ENCODE measurements at places on chromosomes 4 and X.

GRCh38 chr4:184648054-184648312, 1.3 kb downstream of the CASP3 start:
- DNase-seq: no peak

DNA sequence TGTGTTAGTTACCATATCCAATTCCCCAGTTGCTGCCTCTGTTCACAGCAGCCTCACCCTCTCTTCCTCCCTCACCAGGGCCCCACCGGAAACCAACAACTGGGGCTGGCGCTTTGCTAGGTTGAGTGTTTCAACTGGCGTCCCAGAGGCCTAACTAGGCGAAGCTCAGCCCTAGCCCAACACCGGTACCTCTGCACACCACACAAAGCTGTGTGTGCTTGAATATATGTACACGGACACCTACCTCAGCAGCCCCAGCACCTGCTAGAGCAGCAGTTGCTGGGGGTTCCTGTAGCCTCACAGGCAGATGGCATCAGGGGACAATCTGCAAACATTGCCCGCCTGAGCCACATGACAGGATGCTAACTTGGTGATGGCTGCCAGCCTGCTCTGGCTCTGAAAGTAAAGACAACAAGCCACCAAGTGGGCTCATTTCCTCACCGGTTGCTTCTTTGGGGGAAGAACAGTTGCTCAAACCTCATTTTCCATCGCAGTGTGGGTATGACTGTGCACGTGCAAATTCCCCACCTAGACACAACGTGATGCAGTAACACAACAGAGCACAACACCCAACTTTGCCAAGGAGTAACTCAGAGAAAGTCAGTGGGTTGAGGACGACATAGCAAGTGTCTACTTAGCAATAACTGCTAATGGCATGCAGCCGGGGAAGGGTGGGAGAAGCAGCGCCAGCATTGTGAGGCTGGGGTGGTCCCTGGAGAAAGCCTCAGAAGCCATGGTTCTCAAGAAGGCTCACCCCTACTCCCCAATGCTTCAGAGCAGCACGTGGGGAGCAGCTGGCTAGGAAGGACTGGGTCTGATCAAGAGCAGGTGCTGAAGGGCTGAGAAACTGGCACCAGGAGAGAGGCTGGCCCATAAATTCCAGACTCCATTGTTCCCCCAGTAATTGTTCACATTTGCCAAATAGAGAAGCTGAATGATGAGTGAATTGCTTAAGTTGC, 139.5 kb downstream of the SH3KBP1 start:
- DNase-seq: no peak

DNA sequence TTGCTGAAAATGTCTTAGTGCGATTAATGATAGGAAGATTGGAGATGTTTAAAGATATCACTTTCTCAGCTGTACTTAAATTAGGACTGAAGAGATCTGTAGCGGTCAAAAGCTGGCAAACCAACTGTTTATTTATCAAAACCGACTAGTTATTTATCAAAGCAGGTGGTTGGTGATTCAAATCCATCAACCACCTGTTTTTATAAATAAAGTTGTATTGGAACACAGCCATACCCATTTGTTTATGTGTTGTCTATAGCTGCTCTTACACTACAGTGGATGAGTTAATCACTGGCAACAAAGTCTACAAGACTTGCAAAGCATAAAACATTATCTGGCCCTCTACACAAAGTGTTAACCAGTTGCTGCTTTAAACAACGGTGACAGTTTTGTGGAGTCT, 76.8 kb downstream of the IL15 start:
- DNase-seq: no peak

DNA sequence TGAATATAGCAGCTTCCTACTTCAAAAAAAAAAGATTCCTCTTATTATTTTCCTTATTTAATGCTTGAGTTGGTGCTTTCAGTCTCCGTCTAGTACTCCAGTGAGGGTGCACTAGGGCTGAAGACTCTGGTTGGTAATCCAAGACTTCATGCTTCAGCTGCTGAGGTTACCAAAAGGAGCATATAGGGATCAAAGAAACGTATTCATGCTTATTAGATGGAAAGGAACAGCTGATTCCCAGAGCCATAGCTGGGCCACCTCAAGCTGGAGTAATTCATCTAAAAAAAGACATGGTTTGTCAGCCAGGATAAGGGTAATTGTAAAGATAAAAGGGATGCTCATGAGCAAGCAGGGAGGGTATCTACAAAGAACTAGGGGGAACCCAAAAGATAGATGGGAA, 131.7 kb upstream of the FAM47B start:
- DNase-seq: no peak

GRCh38 chr4:130028552-130028951, 932.6 kb downstream of the C4orf33 start:
- DNase-seq: no peak

DNA sequence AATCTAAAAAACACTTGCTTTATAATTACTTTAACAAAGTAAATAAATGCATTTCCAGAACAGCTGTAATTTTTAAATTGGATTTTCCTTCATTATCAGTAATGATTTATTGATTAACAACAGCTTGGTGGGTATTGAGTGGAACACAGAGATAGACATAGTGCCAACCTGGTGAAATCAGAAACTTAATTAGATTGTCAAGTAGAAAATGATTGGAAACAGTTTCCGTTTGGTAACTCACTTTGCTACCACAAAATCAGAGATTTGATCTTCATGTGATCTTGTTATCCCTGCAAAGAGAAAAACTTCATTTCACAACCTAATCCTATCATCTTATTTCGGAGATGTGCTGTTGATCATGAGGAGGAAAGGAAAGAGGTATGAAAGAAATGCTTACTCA, 70.8 kb downstream of the CAPN6 start:
- DNase-seq: no peak

- DNase-seq: no peak
These were observed 3.9 kb upstream of the SFRP2 start for GRCh38 chr4:153792618-153793247.

GRCh38 chrX:151227627-151228026, 51.2 kb downstream of the GPR50 start:
- no peak for DNase-seq

GRCh38 chrX:11540532-11541377, 125.0 kb downstream of the ARHGAP6 start:
- DNase-seq: no peak

DNA sequence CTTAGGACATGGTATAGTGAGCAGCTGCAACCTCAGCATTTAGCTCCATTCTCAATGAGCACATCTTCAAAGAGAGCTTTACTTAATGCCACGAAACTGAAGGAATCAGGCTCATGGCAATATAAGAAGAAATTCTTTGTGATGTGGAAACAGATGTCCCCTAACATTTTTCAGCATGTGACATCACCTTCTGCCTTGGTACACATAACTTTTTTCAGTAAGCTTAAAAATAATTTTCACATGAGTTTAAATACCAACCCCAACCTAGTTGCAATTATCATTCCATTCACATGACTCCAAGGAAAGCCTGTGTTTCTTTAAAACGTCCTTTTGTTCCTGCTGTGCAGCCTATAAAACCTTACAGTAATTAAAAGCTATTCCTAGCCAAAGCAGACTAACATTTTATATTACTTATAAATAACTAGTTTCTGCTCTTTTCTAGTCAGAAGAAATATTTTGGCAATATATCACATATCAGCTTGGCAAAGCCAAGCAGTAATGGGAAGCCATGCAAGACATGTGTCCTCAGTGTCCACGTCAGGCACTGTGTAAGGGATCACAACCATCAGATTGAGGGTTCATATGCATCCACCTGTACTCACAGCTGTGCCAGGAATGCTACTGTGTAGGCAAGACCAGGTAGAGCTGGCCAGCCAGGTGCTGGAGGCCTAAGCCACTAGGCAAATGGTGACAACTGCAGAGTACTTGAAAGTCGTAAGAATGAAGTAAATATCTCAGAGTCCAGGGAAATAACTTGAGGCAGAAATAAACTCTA, 466.6 kb downstream of the INPP4B start:
- no peak for DNase-seq

GRCh38 chr4:127852661-127853060, 28.0 kb upstream of the PLK4 start:
- no peak for DNase-seq

DNA sequence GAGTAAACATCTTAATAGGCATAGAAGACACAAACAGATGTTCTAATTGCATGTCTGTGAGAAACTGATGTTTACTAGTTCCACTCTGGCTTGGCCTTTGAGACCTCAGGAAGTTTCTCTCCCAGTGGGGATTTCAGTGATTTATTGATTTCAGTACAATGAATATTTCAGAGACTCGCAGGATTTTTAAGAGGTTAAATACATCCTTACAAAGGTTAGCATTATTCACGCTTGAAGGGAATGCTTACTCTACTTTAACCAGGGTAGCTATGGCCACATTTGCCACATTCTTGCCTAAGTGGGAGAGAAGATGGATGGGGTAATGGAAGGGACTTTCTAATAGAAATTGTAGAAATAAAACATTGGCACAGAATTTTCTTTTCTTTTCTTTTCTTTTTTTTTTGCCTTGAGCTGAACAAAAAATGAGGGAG, 480.1 kb downstream of the SPRY1 start:
- DNase-seq: no peak

DNA sequence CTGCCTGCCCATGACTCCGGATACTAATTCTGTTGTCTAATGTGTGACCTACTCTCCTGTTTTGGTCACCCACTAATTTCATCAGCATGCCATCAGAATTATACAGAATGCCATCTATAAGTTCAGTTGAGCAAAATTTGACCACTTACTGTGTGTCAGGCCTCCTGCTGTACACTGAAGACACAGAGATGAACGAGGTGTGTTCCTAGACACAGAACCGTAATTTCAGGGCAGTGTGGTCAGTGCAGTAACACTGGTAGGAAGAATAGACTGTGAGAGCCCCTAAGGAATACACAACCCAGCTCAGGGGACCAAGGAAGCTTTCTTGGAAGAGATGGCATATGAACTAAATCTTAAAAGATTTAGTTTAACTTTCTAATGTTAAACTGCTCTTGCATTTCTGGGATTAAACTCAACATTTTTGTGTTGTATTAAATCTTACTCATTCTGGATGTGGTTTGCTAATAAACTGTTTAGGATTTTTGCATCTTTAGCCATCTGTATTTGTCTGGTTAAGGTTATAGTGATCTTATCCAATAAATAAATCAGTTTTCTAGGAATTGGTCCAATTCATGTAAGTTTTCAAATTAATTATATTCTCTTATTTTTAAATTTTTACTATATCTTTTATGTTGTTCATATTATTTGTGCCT, 34.3 kb downstream of the KANTR start:
- DNase-seq: no peak
